Tibial artery (tissue), 4 donors: ENCODE measurements at places on chromosomes 13 and 19.

- DNase-seq: no peak
These were observed 264.5 kb downstream of the TDRD3 start for GRCh38 chr13:60661521-60661920.

GRCh38 chr19:55493645-55494171 is 5.5 kb downstream of the SSC5D start:
- no peak for DNase-seq

DNA sequence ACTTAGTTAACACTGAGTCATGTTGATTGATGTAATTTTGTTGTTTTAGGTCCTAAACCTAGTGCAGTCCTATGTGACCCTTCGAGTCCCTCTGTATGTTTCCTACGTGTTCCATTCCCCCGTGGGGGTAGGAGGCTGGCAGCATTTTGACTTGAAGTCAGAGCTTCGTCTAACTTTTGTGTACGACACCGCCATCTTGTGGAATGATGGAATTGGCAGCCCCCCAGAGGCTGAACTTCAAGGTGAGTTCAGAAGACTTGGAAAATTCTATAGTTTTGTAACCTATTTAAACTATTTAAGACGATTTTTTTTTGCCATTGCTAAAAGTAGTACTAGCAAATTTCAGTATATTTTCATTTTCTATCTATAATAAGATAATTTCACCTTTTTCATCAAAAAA is 117.9 kb downstream of the STOML3 start:
- DNase-seq: no peak

DNA sequence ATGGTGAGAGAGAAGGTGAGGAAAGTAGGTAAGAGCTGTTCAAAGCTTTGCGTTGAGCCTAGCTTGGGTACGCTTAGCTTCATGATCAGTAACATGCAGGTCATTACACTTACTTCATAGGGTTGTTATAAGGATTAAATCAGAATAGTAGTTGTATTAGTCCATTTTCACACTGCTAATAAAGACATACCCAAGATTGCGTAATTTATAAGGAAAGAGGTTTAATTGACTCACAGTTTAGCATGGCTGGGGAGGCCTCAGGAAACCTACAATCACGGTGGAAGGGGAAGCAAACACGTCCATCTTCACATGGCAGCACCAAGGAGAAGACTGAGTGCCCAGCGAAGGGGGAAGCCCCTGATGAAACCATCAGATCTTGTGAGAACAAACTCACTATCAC is 21.9 kb downstream of the GPALPP1 start:
- DNase-seq: no peak

- DNase-seq: no peak
These were observed 146.6 kb upstream of the GJB6 start for GRCh38 chr13:20378721-20379120.
